ENCODE measurements at places on chromosomes 6 and 20. TPM values are rescaled to one million over a fixed set of nuclear protein-coding genes. Genes with fewer than 3 reads are reported as not detected.

The TOX2 gene
- 0.20 TPM for total RNA-seq

The ARFRP1 gene
- 26.9 TPM for total RNA-seq

The OLIG3 gene
- not detected for total RNA-seq

The PRR18 gene
- total RNA-seq = not detected

The PRPH2 gene
- 0.56 TPM for total RNA-seq

The ARHGAP40 gene
- total RNA-seq = not detected

The BTNL2 gene
- total RNA-seq = not detected

The CD109 gene
- 1.3 TPM for total RNA-seq

The LCA5 gene
- total RNA-seq = 1.4 TPM

The SIRPD gene
- not detected for total RNA-seq

The STK35 gene
- total RNA-seq = 5.4 TPM

The ZC3H12D gene
- 0.36 TPM for total RNA-seq

The ADISSP gene
- 16.4 TPM for total RNA-seq

The CCM2L gene
- total RNA-seq = 2.2 TPM

The CLPSL1 gene
- not detected for total RNA-seq

The RPN2 gene
- 132 TPM for total RNA-seq

The HLA-DQA1 gene
- total RNA-seq = not detected

The RTEL1 gene
- 2.4 TPM for total RNA-seq

The RBM38 gene
- total RNA-seq = 229 TPM

The ZNF391 gene
- 0.10 TPM for total RNA-seq

The AGER gene
- not detected for total RNA-seq

The PPT2 gene
- 16.2 TPM for total RNA-seq

The OOEP gene
- total RNA-seq = not detected

The GOPC gene
- 12.0 TPM for total RNA-seq

The ANKRD66 gene
- total RNA-seq = not detected

The IYD gene
- total RNA-seq = 0.20 TPM

The ARMH2 gene
- total RNA-seq = not detected

The FRS3 gene
- total RNA-seq = 4.4 TPM

The OR2B6 gene
- not detected for total RNA-seq

The MYLK4 gene
- 2.4 TPM for total RNA-seq

The GRIK2 gene
- total RNA-seq = 0.40 TPM

The TMEM244 gene
- total RNA-seq = not detected

The CNR1 gene
- 4.9 TPM for total RNA-seq

The KIF25 gene
- 0.16 TPM for total RNA-seq

The TAGAP gene
- total RNA-seq = 0.44 TPM

The HLA-DQB1 gene
- 1.5 TPM for total RNA-seq

The MAPK13 gene
- 0.72 TPM for total RNA-seq

The BIRC7 gene
- not detected for total RNA-seq

The SLPI gene
- 1,792 TPM for total RNA-seq

The TUBE1 gene
- 6.1 TPM for total RNA-seq

The PNPLA1 gene
- not detected for total RNA-seq

The KHDRBS2 gene
- total RNA-seq = 0.44 TPM

The NKX2-4 gene
- total RNA-seq = not detected

The POU5F1 gene
- not detected for total RNA-seq
